ENCODE measurements at places on chromosomes 5 and 9.
A peak's percentile ranks its signal among the peaks of the same experiment; 100 is the strongest.

DNA sequence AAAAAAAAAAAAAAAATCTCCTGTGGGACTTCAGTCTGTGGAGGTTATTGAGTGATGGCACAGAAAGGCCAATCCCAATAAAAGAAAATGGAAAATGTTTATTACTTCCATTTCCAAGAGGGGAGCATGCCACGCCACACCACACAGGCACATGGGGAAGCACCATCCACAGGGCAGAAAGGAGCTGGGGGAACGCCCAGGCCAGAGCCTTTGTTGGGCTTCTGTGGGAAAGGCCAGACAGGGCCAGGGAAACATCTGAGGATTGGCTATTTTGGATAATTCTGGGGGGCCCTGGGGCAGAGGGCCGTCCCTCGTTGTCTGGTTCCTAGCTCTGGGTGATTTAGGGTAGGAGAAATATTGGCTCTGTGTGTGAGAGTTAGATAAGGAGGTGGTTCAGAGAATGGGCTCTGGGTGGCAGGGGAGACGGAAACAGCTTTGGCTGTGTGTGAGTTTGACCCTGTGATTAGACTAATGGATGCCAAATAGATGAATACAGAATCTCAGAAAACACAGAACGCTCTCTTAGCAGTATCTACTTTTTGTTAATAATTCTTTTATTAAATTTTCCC lies 49.0 kb upstream of the ABL1 start:
- DNase-seq = no peak

DNA sequence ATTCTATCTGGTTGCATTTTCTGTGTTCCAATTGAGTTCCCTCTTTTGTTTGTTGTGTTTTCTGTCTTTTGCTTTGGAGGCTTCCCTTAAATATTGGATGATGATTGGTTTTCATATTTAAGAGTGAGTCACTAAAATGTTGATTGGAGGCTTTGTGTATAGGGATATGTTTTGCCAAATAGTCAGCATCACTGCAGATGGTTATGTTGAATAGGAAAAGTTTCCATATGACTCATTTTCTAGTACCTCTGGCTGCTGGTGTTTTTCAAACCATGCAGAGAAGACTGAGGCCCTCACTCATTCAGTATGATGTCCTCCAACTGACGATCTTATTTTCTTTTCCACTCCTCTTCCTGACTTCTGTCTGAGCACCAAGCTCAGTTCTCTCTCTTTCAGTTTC lies 1290.0 kb downstream of the EFNA5 start:
- no peak for DNase-seq

- no peak for DNase-seq
These were observed 43.3 kb upstream of the TJP2 start for GRCh38 chr9:69130456-69131441.

DNA sequence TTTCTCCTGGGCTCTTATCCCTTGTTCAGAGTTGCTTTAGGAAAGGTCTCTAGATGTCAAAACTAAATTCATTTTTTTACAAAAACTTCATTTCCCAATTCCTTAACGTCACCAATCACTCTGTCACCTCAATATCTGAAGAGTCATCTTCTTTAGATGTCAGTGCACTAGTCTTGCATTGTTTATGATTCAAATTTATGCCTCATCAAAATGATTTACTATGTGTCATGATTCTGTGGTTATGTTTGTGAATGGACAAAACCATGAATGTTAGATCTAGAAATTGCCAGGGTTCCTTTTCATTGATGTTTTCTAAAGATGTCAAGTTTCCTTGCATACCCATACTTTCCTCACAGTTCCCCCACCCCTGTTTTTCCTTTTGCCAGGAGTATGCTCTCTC lies 21.5 kb downstream of the CWC27 start:
- no peak for DNase-seq

DNA sequence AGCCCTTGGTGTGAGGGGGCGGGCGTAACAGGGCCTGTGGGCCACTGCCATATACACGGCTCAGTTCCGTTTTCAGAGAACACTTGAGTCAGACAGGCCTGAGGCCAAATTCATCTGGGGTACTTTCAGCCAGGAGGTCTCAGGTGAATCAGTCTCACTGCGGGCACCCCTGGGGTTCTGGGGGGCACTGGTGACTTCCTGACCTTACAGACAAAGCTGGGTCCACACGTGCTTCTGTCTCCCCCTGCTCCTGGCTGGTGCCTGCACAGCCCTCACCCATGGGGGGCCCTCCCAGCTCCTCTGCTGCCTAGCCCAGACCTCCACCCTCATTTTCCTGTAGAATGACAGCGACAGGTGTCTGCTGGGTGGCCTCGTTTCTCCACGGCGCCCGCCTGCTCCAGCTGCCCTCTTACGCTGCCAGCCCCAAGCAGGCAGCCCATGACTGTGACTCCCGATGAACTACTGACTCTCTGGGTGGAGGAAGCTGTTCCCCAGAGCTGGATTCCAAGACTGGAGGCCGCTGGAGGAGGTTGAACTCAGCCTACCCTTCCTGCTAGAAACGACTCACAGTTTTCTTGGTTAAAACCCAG lies 374.1 kb upstream of the IRX4 start:
- DNase-seq = no peak

- no peak for DNase-seq
These were observed 3.2 kb upstream of the RNU6ATAC start for GRCh38 chr9:134167530-134167931.

DNA sequence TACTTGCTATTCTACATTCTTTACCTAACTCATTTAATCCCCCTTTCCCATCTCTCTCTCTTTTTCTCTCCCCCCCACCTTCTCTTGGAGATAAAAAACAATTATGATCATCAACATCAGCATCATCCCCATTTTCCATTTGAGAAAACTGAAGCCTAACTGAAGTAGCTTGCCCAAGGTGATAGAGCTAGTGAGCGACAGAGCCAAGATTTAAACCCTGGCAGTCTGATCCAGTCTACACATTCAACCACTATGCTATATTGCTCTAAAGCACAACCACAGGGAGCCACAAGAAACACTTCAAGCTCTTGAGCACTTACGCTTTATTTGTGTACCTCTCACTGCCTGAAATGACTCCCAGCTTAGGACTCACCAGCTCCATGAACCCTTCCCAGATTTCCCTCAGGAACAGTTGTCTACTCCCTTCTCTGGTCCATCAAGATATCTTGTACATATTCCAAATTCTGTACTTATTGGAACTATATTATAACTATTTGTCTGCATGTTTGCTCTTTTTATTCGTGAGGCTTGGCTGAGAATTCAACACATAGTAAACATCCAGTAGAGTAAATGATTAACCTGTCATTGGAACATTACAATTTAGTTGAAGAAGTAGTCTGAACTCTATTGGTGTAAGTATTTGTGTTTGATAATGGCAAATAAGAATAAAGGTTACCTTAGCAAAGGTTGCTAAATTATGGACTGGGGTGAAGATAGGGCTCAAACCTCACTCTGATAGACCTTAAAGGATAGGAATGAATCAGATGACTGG lies 164.8 kb downstream of the EFNA5 start:
- DNase-seq = no peak

DNA sequence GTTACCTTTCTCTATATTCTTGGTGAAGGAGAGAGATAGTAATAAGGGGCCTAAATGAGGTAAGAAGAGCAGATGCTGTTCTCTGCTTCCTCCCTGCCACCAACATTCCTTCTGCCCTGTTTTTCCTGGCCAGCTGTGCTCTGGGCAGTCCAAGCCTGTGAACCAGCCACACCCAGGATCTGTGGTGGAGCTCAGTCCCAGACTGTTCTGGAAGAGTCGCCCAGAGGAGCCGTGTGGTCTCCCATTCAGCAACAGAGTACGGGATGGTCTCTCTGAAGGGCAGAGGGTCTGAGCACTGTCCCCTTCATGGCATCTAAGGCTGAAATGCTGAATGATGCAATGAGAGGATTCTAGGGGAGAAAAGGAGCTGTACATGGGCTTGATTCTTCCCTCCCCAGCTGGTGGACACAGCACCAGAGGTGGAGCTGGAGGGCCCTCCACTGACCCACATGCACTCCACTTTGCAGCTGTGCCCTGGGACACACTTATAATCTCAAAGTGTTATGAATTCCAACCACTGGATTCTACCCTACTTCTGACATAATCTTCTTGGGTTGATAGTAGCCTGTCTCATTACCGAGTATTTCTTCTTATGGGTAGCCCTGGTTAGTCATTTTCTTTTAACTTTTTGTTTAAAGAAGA lies 70.8 kb upstream of the RPS23 start:
- DNase-seq = no peak

DNA sequence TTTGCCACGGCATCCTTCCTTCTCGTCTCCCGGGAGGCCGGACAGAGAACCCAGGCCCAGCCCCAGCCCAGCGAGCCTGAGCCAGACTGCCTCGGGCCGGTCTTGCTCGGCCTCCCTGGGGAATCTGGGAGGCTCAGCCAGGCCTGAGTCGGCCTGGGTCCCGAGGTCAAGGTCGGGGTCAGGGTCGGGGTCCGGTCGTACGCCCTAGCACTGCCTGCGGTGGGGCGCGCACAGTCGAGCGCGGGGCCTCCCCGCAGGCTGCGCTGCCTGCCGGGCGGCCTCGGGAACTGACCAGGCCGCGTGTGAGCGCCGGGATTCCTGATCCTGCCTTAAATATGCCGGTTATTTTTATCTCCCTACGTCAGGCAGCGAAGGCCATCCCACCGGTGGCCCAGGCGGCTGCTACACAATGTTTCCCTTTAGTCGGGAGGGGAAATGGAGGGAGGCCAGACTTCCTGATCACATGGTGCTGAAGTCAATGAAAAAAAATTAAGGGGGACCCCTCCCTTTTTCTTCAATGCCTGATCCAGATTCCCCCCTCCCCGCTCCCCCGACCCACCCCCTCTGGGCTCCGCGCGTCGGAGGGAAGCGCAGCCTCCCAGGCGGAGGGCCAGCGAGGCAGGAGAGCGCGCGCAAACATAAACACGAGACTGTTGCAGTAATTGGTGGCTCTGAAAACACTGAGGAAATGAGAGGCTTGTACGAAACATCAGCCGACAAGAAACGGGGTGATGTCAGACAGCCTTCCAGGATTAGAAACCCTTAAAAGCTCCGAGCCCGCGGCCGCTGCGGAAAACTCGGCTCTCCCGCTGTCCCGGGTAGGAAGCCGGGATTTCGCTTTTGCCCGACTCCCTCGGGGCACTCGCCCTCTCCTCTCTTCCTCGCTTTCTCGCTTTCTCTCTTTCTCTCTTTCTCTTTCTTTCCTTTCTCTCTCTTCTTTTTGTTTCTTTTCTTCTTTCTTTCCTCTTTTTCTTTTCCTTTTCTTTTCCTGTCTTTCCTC lies 148.2 kb upstream of the KLF4 start:
- DNase-seq = peak; percentile 84

DNA sequence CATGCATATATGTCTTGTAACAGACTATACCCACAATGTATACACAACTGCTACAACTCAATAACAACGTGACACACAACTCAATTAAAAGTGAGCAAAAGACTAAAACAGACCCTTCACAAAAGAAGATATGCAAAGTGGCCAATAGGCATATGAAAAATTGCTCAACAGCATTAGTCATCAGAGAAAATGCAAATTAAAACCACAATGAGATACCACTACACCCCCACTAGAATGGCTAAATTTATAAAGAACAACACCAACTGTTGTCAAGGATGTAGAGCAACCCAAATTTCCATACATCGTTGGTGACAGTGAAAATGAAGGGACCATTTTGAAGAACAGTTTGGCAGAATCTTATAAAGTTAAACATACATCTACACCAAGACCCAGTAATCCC lies 38.9 kb downstream of the GABRB2 start:
- DNase-seq = no peak

GRCh38 chr5:67204821-67205220 lies 8.2 kb upstream of the CD180 start:
- no peak for DNase-seq

- no peak for DNase-seq
These were observed 214.8 kb upstream of the PIK3R1 start for GRCh38 chr5:68000805-68001204.

DNA sequence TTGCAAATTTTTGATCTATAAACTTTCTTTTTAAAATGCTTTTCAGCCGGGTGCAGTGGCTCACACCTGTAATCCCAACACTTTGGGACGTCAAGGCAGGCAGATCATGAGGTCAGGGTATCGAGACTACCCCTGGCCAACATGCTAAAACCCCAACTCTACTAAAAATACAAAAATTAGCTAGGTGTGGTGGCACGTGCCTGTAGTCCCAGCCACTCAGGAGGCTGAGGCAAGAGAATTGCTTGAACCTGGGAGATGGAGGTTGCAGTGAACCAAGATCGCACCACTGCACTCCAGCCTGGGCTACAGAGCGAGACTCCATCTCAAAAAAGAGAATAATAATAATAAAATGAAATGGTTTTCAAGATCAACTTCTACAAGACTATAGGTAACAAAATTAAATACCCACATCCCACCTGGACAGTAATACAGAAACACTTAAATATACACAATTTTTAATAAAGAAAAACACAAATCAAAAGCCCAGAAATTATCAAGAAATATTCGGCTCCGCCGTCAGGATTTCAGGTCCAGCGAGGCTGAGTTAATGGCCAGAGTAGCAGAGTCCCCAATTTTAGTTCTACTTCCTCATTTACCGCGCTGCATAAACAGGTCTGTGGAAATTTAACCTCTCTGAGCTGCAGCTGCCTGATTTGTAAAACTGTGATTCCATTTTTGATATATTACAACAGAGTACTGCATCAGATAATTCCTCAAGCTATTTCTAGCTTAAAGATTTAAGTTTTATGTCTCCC lies 4.0 kb downstream of the TUT7 start:
- DNase-seq = no peak

DNA sequence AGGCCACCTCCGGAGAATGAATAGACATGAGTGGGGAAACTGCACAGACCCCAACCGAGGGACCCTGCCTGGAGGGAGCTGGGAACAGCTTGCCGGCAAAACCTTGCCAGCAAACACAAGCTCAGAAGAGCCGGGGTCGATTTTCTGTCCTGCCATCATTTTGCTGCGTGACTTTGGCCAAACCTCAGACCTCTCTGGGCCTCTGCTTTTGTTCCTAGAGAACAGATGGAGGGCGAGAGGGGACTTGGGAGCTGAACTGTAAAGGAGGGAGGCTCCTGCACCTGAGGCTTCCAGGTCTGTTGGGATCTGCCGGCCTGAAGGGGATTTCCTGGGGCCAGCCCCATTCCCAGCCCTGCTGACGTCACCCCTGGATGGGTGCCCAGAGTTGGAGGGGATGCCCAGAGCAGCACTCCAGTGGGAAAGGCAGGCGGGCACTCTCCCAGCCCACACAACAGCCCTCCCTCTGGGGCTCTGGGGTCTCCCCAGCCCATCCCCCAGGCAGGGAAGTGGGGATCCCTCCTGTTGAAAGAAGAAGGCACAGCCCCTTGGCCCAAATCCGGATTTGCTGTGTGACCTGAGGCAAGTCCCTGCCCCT lies 40.4 kb upstream of the SYNPO start:
- no peak for DNase-seq
